ENCODE measurements at places on chromosomes 5 and 9. TPM values are rescaled to one million over a fixed set of nuclear protein-coding genes. Genes with fewer than 3 reads are reported as not detected.

The TAF11L10 gene
- not detected for total RNA-seq

The PRELID1 gene
- 267 TPM for total RNA-seq

DNA sequence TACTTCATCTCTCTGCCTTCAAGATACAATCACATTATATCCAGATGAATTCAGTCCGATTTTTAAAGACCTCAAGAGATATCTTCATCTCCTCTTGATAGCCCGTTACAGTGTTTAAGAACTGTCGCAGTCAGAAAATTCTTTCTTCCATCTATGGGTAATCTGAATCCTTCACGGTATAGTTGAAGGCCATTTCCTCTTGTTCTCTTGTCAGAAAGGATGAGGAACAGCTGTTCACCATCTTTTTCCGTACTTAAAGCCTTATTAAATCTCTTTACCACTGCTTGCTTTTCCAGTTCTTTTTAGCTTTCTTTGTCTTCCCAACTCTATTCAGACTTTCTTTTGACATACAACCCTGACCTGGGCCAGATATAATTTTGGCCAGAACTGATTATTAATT, 121.8 kb downstream of the XRCC4 start:
- H3K27me3 ChIP-seq, result no peaks in the 10 kb centered on the region
- H3K36me3 ChIP-seq, result no peaks in the 10 kb centered on the region

The TMEM174 gene
- not detected for total RNA-seq

The RABL6 gene
- 84.2 TPM for total RNA-seq

The POLK gene
- 34.9 TPM for total RNA-seq

The GADD45G gene
- not detected for total RNA-seq

The HEXB gene
- 82.8 TPM for total RNA-seq

The GMCL2 gene
- not detected for total RNA-seq
